RWPE1 (cell line): ENCODE measurements at places on chromosomes 2 and 18.

GRCh38 chr2:240259201-240259923 lies 118.9 kb upstream of the OTOS start:
- no peak for DNase-seq

DNA sequence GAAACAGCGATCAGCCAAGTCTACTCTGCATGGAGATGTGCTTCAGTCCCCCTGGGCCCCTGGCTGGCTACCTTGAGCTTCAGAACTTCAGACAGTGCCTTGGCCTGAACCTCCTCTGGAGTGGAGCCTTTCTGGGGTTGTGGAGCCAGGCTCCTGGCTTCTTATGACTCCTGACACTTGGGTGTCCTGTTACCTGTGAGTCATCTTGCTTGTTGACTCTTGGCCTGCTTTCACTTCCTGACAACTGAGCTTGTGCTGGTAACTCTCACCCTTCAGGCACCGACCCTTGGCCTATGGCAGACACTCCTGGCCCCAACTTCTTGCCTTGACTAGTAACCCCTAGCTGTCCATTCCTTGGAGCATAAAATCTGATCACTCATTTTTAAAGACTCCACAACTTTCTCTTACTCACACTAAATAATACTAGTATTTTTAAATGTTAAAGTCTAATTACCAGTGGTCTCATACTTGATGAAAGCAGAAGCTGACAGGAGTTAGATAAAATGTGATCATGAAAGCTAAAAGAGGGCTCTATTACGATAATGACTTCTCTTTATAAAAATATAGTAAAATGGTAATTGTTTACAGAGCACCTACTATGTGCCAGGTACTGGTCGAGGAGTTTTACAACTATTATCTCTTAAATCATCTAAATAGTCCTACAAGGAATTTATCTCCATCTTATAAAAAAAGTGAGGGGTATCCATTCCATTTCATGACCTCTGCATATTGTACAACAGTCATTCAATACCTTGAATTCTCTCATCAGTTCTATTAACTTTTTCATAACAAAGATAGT lies 46.3 kb upstream of the VIT start:
- peak; percentile 76 for DNase-seq

GRCh38 chr2:17579605-17580318 lies 39.3 kb downstream of the VSNL1 start:
- DNase-seq = no peak

GRCh38 chr2:241750076-241750840 lies 15.8 kb downstream of the D2HGDH start:
- no peak for DNase-seq
